ENCODE measurements at places on chromosomes 7 and 10.

DNA sequence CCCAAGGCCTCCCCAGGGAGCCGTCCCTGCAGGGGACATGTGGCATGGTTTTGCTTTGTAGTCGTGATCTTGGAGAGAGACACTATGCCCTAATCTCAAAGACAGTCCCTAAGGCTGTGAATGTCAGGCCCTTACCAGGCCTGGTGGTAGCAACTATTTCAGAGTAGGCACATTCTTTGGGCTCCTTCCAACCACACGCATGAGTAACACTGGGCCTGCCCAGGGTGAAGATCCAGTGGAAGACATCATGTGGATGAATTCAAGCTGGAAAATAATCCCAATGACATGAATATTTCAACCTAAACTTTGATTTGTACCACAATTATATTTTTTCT lies 39.5 kb upstream of the INSIG1 start:
- DNase-seq: no peak

DNA sequence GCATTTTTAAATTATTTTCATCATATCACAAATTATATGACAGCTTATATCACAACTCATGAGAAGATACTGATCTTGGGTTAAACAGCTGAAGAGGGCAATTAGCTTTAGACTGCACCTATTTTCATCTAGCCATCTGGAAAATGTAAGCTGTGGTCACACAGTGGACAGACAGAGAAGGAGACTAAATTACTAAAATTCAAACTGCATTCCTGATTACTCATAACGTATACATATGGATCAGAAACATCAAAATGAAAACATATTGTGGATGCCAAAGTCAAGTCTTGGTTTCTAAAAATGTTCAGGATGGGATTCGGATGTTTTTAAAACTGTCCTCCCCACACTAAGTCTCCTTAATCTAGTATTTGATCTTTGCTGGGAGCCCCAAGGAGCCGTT lies 6.6 kb downstream of the BBIP1 start:
- no peak for DNase-seq

DNA sequence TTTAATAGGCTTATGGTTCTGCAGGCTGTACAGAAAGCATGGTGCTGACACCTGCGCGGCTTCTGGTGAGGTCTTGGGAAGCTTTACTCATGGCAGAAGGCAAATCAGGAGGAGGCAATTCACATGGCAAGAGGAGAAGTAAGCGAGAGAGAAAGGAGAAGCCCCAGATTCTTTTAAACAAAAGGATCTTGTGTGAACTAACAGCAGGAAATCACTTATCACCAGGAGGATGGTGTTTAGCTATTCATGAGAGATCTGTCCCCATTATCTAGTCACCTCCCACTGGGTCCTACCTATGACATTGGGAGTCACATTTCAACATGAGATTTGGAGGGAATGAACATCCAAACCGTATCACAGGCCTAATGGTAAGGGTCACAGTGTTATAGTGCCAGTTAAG lies 678.0 kb upstream of the KCND2 start:
- no peak for DNase-seq

DNA sequence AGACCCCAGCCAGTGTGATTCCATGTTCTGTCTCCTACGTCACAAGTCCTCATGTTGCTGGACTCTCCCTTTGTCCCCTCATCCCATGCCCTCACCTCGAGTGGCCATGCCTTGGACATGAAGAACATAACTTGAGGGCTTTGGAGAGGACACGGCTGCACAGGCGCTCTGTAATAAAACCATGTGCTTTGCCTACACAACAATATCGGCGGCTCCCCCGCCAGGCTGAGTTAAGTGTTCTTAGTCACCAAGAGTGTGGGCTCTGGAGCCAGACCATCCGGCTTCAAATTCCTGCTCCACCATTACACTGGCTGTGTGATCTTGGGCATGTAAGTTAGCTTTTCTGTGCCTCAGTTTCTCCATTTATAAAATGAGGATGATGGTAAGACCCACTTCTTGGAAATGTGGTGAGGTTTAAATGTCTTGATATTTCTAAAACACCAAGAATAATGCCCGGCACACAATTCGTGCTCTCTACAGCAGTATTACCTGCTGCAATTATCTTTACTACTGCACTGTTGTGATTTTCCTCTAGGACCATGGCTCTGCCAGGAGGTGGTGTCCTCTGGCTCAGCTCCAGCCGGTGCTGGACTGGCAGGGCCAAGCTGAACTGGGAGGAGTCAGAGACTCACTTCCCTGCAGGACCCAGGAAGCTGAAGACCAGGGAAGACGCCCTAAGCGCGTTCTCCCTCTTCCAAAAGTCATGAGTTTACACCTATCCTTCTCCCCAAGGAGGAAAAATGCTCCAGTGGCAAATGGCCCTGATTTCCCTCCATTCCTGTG lies 15.7 kb downstream of the SLIT1 start:
- no peak for DNase-seq

- no peak for DNase-seq
These were observed 4.7 kb upstream of the IGF2BP3 start for GRCh38 chr7:23474829-23475575.

- no peak for DNase-seq
These were observed 42.2 kb downstream of the BMPR1A start for GRCh38 chr10:86798611-86799010.

GRCh38 chr7:8338206-8338605 lies 76.2 kb upstream of the ICA1 start:
- DNase-seq: no peak

GRCh38 chr7:92778972-92779371 lies 57.4 kb downstream of the CDK6 start:
- DNase-seq: no peak

DNA sequence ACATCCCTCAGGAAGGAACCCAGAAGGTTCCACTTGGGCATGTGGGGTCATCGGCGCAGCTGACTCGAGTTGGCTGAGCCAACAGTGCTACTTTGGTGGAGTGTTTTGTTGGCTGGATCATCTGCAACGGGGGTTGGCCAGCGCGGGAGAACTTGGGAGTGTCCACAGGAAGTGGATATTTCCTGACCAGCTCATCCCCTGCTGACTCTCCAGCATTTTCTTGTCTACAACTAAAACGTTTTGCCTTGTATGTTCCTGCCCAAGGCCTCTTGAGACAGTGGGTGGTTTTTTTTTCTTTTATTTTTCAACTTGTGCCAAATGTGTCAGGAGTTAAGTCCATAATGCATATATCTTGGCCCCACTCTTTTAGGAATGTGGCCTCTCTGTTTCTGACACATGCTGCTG lies 208.6 kb downstream of the ZNF365 start:
- DNase-seq: no peak

DNA sequence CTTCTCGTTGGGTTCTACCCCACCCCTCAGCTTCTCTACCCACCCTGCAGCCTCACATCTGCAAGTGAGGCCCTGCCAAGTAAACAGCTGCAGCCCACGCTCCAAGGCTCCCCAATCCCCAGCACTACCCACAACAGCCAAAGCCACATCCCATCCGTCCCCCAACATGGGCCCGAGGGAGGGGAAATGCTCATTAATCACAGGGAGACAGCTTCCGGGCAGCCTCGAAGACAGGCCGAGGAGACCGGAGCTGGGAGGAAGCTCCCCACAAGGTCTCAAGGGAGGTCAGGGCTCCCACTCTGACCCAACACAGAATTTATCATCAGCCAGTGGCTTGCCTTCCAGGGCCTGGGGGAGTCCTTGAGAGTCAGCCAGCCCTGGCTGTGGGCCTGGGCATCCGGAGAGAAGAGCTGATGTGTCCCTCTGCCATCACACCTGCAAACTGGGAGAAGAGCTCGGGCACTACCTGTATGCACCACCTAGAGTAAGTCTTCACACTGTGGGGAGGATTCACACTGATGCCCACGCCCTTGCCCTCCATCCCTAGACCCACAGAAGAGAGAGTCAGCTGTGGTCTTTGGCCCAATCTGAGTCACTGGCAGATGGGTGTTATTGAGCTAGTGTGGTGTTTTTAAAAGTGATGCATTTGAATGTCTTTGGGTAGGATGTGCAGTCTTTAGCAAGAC lies 115.5 kb upstream of the ZMIZ1 start:
- DNase-seq: no peak

DNA sequence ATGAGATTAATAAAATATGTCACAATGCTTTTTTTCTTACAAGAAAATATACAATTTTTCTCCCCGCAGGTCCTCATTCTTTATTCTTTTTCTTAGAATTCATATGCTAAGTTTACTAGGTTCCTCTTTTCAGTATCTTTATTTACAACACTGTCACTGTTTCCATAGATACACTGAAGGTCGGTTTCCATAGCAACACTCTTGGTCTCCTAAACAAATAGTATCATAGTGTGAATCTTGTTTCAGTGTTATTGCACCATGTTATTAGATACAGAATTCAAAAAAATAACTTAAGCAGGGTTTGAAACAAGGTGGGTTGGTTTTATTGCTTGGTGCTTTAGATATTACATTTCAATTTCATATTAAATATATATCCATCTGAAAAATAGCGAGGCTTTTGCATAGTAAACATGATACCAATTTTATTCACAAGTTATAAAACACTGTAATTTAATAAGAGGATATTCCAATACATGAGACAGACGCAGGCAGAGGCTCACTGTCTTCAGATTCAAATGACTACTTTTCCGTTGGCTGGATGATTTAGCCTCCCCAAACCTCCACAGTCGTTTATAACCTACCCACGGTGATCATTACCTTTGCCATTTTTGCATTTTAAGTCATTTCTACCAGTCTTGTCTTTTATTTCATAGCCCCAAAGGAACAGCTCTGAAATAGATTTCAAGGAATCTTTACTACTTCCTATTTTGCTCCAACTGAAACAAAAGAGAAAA lies 88.9 kb upstream of the KLF6 start:
- DNase-seq: no peak

DNA sequence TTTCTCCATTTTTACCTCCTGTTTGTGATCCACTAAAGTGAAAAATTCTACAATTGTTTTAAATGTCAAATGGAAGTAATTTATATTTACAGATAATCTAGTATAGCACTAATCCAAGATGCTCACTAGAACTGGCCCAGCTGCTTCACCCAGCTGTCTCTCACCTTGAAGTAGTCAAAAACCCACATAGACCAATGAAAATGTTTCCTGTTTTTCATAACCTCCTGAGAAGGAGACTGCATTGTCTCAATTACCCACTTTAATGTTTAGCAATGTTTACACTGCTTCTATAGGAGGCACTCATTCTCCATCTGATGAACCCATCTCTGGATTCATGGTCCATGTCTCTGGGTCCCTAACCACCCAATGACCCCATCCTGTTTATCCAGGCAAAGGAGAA lies 56.1 kb upstream of the ADO start:
- no peak for DNase-seq

- DNase-seq: no peak
These were observed at the start of gene GIMAP6 for GRCh38 chr7:150631866-150632864. Gene GIMAP6 (minus strand): TSS chr7:150632385. CDS start chr7:150630142, 2,243 bp downstream.

- DNase-seq: no peak
These were observed 10.9 kb upstream of the NFE2L3 start for GRCh38 chr7:26141077-26141476.

DNA sequence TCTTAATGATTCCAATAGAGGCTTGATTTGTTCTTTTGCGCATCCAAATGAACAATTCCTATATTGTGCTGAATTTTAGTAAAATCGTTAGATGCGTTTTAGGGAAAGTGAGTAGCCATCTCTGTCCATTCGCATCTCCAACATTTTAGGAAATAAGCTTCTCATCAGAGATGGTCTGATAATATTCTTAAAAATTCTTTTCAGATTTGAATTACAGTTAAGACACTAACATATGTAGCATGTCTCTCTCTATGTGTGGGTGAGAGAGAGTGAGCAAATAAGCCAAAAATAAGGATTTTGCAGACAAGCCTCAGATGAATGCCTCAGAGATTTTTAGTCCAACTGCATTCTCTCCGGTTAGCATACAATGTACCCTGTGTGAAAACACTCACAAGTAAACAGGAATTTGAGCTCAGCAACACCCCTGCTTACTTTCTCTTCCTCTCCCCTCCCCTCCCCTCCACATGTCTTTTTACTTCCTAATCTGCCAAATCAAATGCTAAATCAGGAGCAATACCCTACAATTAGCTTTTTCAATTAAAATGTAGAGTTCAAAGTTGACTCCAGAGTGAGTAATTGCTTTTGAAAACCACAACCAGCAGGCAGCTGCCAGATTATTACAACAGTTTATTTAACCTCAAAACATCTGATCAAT lies 354.4 kb downstream of the CRPPA start:
- DNase-seq: no peak

- no peak for DNase-seq
These were observed 23.6 kb downstream of the FAM3C start for GRCh38 chr7:121372376-121373010.

- DNase-seq: no peak
These were observed 206.0 kb upstream of the SH2B2 start for GRCh38 chr7:102080434-102081243.

- DNase-seq: no peak
These were observed 11.5 kb downstream of the IKZF1 start for GRCh38 chr7:50315739-50316671.

GRCh38 chr7:120272701-120273475 lies at the start of gene KCND2:
Gene KCND2 (plus strand): TSS chr7:120273175.
- no peak for DNase-seq

All from NCI-H2107 (cell line).